NCI-H748 treated with DMSO at 0.1 percent for 48 hours (cell line): ENCODE measurements at places on chromosomes 4 and X.

DNA sequence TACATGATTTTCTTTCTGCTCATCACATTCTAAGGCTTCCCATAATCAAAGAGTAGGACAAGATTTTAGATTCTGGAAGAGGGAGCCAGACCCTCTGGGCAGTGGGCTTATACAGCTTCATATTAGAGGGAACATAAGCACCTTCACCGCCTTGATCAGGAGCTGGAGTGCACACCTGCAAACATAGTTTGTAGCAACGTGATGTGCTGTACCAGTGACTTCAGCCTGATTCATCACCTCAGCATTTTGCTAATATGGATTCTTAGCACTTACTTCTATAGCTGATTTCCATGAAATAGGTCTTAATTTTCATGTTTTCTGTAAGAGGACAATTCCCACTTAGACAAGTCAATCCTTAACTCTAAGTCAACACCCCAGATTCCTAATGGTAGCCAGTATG, 36.7 kb downstream of the PCDH18 start:
- no peak for DNase-seq

DNA sequence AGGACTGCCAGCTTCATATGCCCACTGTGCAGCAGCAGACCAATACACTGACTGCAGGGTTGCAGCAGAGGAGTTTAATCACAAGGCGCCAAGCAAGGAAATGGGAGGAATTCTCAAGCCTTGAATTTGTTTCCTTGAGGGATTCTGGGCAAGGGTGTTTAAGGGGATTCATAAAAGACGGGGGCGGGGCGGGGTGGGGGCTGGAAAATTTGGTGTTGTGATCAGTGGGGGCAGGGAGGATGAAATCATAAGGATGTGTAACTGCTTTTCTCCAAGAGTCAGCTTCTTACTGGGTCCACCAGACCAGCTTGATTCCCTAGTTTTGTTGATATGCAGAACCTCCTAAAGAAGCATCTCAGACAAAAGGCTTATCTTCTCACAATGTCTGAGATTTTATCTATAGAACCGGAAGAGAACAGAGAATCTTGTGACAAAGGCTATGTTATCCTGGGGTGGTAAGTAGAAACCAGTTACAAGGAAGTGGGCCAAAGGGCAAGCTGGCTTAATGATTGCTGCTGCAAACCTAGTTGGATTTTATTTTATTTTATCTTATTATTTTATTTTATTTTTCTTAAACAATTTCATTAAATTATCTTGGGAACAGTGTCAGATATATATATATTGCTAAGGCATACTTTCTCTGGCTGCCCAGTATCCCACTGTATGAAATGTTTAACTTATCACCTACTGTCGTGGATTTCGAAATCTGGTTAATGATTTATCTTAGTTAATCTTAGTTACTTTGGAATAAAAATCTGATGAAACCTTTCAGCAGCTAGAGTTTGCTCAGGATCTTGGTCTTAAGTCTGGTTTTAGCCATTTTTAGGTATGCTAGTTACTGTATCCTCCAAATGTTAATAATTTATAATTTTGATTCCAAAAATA, 276.4 kb downstream of the RPA4 start:
- DNase-seq = no peak

DNA sequence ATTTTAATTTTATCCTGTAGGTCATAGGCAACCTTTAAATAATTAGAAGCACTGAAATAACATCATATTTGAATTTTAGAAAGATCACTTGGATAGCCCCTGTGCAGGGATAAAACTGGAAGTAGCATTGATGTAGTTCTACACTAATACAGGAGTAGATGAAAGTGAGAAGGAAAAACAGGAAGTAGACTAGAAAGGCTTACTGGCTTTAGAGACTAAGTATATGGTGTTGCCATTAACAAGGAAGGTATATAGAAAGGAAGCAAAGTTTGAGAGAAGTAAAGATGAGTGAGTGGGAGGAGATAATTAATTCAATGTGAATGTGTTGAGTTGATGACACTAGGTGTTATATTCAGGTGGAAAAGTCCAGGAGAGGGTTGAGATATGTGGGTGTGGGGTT, 73.1 kb upstream of the EPGN start:
- no peak for DNase-seq

DNA sequence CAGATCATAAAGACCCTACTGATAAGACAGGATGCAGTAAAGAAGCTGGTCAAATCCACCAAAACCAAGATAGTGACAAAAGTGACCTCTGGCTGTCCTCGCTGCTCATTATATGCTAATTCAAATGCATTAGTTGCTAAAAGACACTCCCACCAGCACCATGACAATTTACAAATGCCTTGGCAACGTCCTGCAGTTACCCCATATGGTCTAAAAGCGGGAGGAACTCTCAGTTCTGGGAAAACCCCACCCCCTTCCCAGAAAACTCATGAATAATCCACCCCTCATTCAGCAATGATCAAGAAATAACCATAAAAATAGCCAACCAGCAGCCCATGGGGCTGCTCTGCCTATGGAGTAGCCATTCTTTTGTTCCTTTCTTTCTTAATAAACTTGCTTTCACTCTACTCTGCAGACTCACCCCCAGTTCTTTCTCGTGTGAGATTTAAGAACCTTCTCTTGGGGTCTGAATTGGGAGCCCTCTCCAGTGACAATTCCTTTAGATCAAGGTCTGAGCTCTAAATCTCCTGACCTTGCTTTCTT, 217.1 kb upstream of the STS start:
- DNase-seq = no peak

- no peak for DNase-seq
These were observed 38.4 kb upstream of the CLNK start for GRCh38 chr4:10722957-10723356.

GRCh38 chr4:159446266-159446976, 343.5 kb downstream of the RAPGEF2 start:
- DNase-seq = peak; percentile 38

DNA sequence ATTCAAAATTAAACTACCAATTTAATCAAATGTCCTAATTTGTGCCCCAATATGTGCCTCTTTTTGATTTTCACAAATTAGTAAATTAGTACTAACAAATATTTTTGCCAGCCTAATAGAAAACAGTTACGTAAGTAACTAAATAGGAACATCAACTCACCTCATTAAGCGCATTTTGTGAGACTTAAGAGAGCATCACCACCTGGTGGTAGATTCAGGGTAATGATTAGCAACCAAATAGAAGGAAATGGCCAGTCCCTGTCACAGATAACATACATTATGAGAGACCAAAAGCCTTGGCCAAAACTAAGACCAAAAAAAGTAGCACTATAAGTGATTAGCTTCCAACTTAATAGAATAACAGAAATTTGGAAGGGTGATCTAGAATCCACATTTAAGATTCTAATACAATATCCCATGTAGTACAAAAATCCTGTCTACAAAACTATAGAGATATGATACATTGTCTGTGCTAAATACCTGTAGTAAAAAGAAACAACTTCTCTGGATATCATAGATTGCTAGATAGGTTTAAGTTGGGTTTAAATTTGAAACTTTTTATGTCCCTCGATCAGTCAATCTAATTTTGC, 46.7 kb downstream of the C4orf46 start:
- DNase-seq = peak; percentile 19

- no peak for DNase-seq
These were observed 5.3 kb downstream of the EDA2R start for GRCh38 chrX:66633541-66633940.

- DNase-seq = no peak
These were observed 56.6 kb downstream of the TMEM131L start for GRCh38 chr4:153522802-153523094.

- DNase-seq = no peak
These were observed 65.7 kb upstream of the NDST3 start for GRCh38 chr4:117968606-117969005.

DNA sequence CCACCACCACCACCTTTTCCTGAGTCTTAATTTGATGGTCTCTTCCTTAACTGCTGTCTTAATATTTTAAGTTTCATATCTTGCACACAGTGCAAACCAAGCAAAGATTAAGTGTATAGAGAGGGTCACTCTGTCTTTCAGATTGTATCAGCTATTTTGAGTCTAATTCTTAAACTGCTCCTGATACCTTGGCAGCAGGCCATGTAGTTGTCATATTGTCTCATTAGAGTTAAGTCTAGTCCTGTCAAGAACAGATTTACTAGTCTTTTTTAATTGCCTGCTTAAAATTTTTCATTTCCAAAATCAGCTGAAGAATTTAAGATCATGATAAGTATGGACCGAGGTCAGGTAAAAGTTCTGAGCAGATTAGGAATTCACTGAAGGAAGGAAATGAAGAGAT, 51.5 kb downstream of the FHIP1A start:
- DNase-seq = no peak

GRCh38 chr4:182738283-182739047, 178.7 kb downstream of the DCTD start:
- no peak for DNase-seq

GRCh38 chr4:79201971-79202370, 123.9 kb downstream of the NAA11 start:
- DNase-seq = no peak

DNA sequence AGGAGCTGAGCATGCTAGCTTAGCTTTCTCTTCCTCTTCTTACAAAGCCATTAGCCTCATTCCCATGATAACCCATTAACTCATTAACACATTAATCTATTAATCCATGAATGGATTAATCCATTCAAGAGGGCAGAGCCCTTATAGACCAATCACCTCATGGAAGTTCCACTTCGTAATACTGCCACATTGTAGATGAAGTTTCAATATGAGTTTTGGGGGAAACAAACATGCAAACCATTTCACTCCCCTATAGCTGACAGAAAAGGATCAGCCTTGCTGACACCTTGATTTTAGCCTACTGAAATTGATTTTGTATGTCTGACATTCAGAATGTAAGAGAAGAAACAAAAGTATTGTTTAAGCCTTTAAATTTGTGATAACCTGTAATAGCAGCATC, 251.8 kb upstream of the GALNTL6 start:
- no peak for DNase-seq

GRCh38 chrX:70694339-70695122, 214.0 kb downstream of the TEX11 start:
- DNase-seq = no peak

GRCh38 chrX:3312109-3312508, 34.3 kb downstream of the MXRA5 start:
- DNase-seq = no peak

DNA sequence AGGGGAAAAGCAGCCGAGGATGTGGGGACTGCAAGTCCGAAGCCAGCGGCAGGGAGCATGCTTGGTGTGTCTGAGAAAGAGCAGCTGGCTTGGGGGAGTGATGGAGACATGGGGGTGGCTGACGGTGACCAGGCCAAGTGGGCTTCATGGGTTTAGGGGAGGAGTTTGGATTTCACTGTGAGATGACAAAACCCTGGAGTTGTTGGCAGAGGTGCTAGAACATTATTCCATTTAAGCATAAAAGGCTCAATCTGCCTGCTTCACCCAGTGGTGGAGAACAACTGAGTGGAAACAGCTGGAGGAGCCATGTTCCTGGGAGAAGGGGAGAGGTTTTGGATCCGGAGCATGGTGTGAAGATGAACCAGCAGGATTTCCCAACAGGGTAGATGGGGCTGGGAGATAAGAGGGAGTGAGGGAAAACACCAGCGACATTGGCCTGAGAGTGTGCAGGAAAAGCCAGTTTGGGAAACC, 318.0 kb upstream of the TAPT1 start:
- DNase-seq = no peak

DNA sequence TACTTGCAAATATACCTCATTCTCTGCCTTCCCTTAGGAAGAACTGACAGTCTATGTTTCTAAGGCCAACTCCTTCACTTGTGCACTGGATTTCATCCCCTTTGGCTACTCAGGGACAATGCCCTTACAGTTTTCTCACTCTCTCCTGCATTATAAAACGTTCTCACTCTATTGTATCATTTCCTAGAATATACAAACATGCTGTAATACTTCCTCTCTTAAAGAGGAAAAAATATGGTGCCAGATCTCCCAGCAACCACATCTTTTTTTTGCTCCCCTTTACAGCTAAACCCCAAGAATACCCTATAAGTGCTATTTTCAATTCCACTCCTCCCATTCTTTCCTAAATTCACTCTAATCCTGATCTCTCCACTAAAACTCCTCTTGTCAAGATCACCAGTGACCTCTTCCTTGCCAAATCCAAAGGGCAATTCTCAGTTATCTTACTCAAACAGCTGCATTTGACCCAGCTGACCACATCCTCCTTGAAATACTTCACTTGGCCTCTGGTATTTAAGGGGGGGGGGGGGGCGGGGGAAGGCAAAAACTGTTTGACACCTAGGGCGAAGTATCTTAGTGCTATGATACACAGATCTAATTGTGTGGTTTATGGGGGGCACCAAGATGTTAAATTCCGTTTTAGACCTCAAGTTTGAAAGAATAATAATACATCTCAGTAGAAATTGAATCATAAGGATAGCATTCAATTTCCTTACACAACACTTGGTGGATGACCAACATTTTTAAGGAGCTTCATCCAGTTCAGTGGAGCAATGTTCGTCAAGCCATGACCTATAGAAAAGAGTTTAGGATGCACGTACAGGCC, 1.6 kb downstream of the RCHY1 start:
- no peak for DNase-seq

- DNase-seq = no peak
These were observed 71.8 kb downstream of the RTL9 start for GRCh38 chrX:110430293-110431076.

GRCh38 chr4:70844180-70844579, 4.5 kb upstream of the GRSF1 start:
- no peak for DNase-seq

GRCh38 chrX:31981546-31982062, 909.8 kb upstream of the FTHL17 start:
- no peak for DNase-seq

DNA sequence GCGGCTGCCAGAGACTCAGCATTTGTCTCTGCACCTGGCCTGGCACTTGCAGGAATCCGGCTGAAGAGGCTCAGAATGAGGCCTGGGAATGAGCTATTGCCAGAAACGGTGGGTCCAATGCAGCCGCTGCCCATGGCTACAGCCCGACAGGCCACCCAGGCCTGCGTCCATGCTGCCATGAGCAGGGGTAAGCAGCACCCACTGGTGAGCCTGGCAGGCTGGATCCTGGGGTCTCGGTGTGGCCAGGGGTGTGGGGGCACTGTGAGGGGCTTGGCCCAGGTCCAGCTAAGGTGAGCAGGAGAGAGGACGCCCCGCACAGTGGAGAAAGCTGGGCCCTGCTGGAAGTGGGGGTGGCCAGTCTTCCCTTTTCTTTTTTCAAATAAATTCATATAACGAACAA, 60.3 kb upstream of the MXD4 start:
- DNase-seq = no peak

- no peak for DNase-seq
These were observed 462.6 kb downstream of the CENPC start for GRCh38 chr4:67082746-67083145.

GRCh38 chr4:163493643-163494359, 689 bp upstream of the TMA16 start:
- DNase-seq = no peak

- DNase-seq = no peak
These were observed 134.0 kb upstream of the MAP9 start for GRCh38 chr4:155510771-155511170.

GRCh38 chrX:153487590-153488071, 7.1 kb upstream of the BGN start:
- no peak for DNase-seq

DNA sequence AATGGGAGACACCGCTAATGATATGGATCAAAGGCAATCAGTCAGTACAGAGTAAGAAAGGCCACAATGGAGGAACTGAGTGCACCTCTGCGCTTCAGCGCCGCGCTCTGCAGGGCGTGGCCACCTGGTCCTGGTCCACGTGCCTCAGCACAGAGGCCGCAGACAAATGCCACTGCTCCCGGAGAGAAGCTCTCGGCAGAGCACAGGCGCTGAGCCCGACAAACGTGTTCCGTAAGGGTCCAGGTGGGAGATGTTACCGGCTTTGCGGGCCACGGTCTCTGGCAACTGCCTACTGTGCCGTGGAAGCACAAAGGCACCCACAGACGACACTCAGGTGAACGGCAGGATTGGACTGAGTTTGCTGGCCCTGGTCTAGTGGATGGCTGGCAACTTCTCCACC, 68.9 kb downstream of the ACOX3 start:
- no peak for DNase-seq
